ENCODE measurements at places on chromosomes 4 and X.

DNA sequence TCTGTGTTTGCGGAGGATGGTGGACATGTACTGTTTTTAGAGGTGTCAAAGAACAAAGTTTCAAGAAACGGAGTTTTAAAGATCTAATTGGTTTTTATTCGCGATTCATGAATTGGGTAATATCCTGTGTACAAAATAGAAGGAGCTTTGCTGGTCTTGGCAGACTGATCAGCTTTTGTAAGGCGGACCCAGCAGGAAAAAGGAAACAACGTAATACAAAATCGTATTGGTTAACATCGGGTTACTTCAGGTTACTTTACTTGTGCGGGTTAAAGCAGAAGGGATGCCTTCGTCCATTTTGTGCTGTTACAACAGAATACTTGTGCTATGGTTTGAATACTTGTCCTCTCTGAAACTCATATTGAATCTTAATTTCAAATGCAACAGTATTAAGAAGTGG lies 11.4 kb upstream of the NYX start:
- DNase-seq = peak; percentile 77

- DNase-seq = no peak
Observed at GRCh38 chrX:68332201-68332731, 101.0 kb downstream of the OPHN1 start.

DNA sequence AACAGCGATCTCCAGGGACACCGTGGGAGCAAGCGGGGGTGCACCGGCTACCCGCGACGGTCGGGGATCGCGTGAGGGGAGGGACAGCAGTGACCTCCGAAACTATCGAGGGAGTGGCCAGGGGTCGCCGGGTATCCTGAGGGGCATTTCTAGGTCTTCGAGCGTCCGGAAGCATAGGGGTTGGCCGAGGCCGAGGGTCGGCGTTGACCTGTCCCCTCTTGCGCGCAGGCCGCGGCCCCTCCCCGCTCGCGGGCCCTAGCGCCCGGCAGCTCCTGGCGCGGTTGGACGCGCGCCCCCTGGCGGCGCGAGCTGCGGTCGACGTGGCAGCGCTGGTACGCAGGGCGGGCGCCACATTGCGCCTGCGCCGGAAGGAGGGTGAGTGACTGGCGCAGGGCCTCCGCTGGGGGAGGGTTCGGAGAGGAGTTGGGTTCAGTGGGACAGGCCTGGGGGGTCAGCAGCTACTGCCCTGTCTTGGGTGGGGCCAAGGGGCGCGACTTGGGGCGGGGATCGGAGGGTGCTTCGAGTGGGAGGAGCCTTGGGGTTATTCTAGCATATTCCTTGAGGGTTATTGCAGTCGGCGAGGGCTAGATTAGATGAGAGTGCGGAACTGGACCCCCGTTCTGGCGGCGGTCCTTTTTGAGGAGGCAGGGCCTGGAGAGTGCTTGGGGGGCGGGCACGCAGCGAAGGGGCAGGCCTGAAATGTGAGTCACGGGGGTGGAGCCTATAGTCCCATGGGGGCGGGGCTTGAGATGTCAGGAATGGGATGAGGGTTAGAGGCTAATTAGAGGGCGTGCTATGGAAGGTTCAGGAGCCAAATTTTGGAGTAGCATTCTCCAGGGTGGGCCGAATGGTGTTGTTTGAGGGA lies 1.2 kb downstream of the MAGIX start:
- DNase-seq = peak; percentile 84

DNA sequence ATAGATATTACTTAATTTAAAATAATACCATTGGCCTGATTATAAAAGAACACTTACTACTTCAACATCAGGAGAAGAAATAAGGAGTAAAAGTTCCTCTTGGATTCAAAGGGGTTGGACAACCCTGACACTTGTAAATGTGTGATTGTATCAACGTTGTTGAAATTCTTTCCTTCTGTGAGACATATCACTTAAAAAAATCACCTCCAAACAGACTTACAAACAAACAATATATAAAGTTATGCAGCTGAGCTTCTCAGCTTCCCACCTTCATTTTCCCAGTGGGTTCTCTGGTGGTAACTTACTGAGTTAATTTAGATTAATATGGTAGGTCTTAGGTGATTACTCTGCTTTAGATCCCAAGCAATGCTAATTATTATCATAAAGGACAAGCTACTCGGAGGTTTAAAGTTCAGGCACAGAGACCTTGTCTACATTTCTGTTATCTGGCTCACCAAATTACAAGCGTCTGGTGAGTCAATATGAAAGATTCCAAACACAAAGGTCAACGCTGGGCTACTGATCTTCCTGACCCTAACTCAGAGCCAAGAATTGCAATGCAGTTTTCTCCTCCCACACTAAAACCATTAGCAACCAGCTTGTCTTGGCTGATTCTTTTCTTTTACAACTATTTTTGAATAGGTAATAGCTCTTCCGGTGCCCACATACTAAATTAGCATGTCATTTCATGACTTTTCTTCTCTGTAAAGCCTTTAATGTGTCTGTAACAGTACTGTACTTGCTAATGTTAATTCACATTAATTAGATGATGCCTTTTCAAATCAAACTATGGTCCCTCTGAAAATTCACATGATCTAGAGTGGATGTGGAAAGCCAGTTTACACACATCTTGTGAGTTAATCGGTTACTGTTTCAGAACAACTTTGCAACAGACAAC lies 157.6 kb downstream of the RASL11B start:
- no peak for DNase-seq

GRCh38 chr4:23932901-23933308 lies 43.1 kb upstream of the PPARGC1A start:
- DNase-seq = no peak

DNA sequence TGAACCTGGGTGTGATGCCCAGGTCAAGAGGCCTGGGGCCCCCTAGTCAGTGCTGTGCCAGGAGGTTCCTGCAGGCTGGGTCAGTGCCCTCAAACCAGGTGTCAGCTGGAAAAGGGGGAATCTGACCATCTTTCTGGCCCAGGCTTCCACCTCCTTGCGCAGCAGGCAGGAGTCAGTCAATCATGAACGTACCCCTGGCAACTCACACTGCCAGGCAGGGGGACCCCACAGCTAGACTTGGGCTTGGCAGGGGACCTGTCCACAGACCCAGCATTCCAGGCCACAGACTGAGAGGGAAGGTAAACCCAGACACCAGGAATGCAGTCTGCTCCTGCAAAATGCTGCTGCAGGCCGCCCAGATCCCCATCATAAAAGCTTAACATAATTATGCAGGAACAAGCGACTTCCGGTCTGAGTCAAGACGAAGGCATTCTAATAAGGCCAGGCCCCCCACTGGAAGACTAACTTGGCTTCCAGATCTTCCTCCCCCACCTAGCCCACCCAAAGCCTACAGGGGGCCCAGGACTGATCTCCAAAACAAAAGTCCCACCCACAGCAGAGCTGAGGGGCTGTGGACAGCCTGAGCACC lies 156.3 kb downstream of the BCOR start:
- no peak for DNase-seq

- peak; percentile 11 for DNase-seq
Observed at GRCh38 chr4:52982255-52982945, 120.3 kb downstream of the RASL11B start.

- peak; percentile 61 for DNase-seq
Observed at GRCh38 chrX:78658845-78659744, at the start of gene RTL3. Gene RTL3 (minus strand): TSS chrX:78659328. CDS start chrX:78658420, 908 bp downstream.

- DNase-seq = peak; percentile 31
Observed at GRCh38 chr4:109947457-109947856, 34.8 kb downstream of the EGF start.

GRCh38 chr4:141731481-141731880 lies 95.1 kb downstream of the IL15 start:
- peak; percentile 43 for DNase-seq

GRCh38 chrX:123322536-123322935 lies 138.5 kb downstream of the GRIA3 start:
- DNase-seq = no peak

GRCh38 chr4:14771094-14771493 lies 231.2 kb upstream of the CPEB2 start:
- no peak for DNase-seq

GRCh38 chr4:55446578-55446922 lies 50.8 kb downstream of the TMEM165 start:
- DNase-seq = no peak

DNA sequence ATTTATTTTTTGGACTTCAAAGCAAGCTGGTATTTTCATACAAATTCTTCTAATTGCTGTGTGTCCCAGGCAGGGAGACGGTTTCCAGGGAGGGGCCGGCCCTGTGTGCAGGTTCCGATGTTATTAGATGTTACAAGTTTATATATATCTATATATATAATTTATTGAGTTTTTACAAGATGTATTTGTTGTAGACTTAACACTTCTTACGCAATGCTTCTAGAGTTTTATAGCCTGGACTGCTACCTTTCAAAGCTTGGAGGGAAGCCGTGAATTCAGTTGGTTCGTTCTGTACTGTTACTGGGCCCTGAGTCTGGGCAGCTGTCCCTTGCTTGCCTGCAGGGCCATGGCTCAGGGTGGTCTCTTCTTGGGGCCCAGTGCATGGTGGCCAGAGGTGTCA lies 15.3 kb downstream of the FGFR3 start:
- DNase-seq = no peak

DNA sequence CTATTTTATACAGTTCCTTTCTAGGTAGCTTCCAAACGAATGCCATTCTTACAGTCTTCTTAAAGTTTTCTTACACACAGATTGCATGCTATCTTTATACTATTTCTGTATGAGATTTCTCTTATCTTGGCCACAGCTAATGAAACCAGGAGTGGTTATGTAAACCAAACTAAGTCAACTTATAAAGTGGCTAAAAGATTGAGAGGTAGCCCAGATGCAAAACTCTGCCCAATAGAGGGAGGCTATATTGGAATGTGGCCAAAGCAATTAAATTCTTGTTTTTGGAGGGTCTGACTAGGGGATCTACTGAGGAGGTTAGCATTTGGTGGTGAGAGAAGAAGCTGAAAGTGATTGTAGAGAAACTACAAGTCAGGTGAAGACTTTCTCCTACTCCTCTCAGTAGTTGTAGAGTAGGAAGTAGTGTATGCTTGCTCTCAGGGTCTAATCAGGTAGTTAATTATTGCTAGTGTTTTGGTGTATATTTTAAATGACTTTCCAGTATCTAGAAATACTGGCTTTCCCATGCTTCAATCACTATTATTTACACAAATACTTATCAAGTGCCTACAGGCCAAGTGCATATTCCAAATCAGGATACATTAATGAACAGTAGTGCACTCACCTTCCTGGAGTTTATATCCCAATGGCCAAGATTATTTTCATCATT lies 104.2 kb upstream of the HPGD start:
- DNase-seq = no peak

GRCh38 chrX:112233164-112233563 lies 150.6 kb upstream of the TRPC5 start:
- DNase-seq = no peak

DNA sequence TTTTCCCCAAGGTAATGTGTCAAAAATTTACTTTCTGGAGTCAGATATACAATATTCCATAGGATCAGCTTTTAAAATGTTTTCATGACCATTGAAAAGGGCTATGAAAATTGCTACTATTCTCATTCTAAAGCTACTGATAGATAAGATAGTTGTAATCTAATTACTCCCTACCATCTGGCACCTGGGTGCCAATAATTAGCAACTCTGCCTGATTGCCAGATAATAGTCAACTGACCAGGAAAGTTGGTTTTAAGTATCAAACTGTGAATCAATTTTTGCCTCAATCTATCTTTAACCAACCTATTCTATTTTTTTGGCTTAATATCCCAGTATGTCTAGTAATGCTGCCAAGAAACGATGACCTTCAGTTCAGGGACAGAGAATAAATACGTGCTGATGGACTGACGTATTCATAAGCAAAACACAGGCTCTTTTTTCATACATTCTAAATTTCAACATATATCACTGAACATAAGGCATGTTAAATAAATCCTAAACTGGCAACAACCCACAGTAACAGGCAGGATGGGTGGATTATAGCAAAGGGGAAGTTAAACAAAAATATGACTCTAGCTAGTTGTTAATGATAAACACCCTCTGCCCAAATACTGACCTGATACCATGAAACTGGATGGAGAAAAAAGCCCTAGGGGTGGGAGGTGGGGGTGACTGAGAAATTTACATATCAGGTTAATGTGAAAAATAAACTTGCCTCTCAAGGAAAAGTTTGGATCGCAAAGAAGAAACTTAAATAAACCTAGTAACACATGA lies 18.2 kb downstream of the SH3RF1 start:
- no peak for DNase-seq

GRCh38 chrX:132590350-132591026 lies 101.7 kb upstream of the MBNL3 start:
- no peak for DNase-seq

- DNase-seq = no peak
Observed at GRCh38 chr4:119329835-119330620, 8.1 kb upstream of the FABP2 start.

DNA sequence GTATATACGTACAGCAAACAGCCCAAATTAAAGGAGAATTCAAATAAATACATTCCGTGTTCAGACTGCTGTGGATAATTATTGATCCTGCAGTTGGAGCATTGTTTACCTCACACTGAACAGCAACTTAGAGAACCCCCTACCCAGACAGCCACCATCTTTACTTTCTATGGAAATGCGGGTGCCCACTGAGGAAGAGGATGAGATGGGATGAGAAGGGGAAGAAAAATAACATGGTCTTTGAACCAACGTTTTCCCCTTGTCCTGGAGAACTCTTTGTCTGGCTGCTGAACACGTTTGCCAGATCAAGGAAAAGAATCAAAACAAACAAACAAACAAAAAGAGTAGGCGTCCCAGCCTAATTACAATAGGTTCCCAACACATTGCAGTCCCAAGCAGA lies 1.5 kb downstream of the TSPAN5 start:
- no peak for DNase-seq

- DNase-seq = peak; percentile 9
Observed at GRCh38 chr4:73272816-73273215, 14.2 kb upstream of the ANKRD17 start.

GRCh38 chr4:106583567-106583966 lies 215.0 kb upstream of the GIMD1 start:
- DNase-seq = peak; percentile 81

DNA sequence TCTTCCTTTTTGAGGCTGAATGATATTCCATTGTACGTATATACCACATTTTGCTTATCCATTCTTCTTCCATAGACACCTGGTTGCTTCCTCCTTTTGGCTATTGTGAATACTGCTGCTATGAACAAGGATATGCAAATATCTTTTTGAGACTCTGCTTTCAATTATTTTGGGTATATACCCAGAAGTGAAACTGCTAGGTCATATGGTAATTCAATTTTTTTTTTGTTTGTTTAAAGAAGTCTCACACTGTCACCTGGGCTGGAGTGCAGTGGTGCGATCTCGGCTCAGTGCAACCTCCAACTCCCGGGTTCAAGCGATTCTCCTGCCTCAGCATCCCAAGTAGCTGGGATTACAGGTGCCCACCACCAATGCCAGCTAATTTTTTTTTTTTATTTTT lies 75.3 kb downstream of the METTL14 start:
- peak; percentile 12 for DNase-seq

GRCh38 chr4:152296386-152296785 lies 239.5 kb downstream of the FBXW7 start:
- no peak for DNase-seq

DNA sequence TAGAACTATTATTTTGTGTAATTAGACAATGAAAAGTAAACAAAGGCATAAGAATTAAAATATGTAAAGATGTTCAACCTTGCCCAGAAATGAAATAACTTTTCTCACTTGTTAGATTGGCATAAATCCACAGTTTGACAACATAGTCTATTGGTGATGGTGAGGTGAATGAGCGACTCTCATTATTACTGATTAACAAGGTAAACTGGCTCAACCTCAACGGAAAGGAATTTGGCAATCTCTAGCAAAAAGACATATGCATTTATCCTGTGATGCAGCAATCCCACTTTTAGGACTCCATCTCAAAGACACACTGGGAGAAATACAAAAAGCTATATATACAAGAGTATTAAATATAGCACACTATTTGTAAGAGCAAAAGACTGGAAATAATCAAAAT lies 22.3 kb downstream of the UBA6 start:
- DNase-seq = no peak

- no peak for DNase-seq
Observed at GRCh38 chr4:185838514-185839193, 26.7 kb upstream of the SORBS2 start.
